ENCODE measurements at places on chromosomes 7 and 10.

- DNase-seq = no peak
Observed at GRCh38 chr10:43231523-43232078, 35.3 kb downstream of the RASGEF1A start.

DNA sequence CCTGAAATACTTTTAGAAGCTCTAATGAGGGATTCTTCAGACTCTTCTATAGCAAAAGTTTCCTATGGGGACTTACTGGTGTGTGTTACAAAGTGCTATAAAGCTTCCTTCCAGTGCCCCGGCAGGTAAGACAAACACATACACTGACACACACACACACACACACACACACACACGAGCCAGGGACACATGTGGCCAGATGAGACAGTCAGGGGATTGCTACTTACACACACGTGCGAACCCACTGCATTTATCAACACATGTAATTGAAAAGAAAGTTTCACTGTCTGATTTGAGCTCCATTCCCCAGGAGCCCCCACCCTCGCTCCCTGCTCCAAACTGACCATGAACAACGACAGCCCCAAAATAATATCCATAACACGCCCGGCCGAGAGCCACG, 119.8 kb downstream of the PRPF18 start:
- peak; percentile 40 for DNase-seq

DNA sequence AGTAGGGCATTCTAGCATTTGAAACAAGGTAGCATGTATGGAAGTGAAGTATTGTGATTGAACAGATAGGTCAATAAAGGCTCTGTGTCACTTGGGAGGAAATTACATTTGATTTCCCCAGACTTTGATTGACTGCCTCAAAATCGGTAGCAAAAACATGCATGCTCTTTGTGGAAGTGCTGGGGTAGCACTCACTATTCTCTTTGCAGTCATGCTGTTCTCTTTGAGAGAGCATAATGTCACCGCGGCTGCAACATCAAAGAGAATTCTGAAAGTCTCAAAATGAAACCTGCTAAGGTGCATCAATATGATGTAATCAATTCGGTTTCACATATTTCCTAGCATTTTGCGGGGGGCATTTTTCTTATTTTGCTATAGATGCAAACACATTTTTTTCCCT, 64.2 kb downstream of the ARMC3 start:
- no peak for DNase-seq

DNA sequence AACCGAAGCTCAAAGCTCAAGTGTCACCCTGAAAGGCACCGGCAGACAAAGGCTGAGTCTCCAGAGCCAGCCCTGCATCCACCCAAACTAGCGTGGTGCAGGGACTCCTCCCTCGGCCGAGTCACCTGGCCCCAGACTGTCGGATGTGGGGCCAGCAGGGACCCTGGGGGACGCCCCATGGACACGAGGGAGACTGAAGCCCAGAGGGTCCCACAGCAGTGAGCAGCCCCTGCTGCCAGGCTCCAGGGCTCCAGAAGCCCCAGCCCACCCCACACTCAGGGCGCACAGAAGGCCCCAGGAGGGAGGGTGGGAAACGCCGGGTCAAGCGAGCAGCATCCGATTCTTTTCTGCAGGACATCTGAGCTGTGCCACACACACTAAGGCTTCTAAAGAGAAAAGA, 20.2 kb downstream of the GPR146 start:
- DNase-seq = no peak

- DNase-seq = no peak
Observed at GRCh38 chr7:34453150-34453549, 204.9 kb upstream of the NPSR1 start.

DNA sequence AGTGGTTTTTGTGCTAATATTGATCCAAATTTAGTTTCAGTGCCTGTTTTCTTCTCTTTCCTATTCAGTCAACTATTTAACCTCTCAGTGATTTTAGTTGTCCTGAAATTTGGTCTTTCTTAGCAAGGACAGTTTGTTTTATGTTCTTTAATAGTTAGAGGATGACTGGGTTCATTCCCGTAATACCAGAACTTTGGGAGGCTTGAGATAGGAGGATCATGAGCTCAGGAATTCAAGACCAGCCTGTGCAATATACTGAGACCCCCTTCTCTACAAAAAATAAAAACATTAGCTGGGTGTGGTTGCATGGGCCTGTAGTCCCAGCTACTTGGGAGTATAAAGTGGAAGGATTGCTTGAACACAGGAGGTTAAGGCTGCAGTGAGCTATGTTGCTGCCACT, 148.3 kb downstream of the EXOC4 start:
- no peak for DNase-seq

DNA sequence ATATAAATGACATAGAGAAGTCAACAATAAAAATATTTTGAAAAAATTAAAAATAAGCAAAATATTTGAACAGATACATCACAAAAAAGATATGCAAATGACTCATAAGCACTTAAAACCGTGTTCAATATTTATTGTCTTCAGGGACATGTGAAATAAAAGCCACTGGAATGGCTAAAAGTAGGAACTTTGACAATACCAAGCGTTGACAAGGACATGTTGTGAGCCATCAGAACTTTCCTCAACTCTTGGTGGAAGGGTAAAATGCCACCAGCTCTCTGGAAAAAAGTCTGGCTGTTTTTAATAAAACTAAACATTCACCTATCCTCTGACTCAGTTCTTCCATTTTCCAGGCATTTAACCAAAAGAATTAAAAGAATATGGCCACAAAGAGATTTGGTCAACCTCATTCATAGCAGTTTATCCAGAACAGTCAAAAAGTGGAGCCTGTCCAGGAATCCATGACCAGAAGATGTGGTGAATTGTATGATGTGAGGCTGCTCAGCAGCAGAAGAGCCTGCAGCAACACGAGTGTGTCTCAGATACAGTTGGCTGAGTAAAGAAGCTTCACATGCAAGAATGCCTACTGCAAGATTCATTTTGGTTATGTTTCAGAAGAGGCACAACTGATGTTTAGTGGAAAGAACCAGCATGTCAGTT, 7.1 kb upstream of the KLF6 start:
- DNase-seq = no peak

GRCh38 chr10:93859049-93859655, 34.6 kb upstream of the SLC35G1 start:
- peak; percentile 36 for DNase-seq

DNA sequence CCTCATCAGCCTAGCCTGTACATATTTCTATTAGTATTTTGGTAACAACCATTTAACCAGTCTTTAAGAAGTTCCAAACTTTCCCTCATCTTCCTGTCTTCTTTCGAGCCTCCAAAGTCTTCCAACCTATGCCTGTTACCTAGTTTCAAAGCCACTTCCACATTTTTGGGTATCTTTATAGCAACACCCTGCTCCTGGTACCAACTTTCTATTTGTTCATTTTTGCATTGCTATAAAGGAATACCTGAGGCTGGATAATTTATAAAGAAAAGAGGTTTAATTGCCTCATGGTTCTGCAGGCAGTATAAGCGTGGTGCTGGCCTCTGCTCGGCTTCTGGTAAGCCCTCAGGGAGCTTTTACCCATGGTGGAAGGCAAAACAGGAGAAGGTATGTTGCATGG, 578.8 kb upstream of the AUTS2 start:
- no peak for DNase-seq

GRCh38 chr10:121926671-121927317, 1.0 kb downstream of the ATE1 start:
- peak; percentile 56 for DNase-seq

DNA sequence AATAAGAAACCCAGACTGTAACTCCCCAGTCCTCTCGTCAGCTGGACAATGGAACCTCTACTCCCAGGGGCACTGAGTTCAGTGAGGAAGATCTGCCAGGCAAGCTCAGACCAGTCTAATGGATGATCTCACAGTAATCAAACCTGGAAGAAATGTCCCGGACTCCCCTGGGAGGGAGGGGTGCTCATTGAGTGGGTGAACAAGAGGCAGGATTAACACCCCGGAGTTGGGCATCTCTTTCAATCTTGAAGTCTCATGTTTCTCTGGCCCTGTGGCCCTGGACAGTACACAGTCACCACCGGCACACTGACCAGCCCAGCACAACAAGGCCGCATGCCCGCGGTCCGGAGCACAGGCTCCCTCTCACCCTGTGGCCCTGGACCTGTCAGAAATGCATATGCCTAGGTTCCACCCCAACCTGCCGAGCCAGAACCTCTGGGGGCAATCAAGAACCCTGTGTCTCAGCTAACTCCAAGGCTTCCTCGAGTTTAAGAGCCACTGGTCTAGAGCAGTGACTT, 27.8 kb downstream of the CXCL12 start:
- DNase-seq = no peak

DNA sequence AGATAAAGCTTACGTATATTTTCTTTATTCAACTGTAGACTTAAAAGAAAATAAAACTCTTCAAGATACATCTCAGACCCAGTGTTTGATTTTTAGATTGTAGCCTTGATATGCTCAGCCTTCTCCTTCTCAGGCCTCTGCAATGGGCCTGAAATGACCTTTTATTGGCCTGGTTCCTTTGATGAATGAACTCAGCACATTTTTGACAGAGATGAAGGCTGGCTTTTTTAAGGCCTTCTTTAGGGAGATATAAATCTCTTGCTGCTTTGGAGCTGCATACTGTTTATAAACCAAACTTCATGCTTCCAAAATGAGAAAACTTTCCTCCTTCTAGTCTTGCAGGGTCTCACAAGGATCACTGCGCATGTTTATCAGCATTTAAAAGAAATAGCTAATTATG, 1049.8 kb downstream of the LRMDA start:
- no peak for DNase-seq

- DNase-seq = no peak
Observed at GRCh38 chr7:24798261-24798660, 41.0 kb upstream of the GSDME start.

DNA sequence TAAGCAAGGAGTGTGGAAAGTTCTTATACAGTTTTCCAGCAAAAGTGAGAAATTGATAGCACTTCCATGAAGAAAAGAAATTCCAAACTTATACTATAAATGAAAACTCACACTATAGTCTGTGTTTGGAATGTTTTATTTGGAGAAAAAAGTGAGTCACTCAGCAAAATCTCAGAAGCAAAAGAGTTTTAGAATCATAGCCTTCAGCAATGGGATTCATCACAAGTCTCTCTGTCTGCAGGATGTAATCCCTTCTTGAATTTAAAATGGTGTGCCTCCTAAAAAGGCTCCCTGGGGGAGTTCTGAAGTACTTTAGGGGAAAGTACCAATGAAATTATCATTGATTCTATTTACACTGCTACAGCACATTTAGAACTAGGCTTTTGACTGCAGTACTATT, 756.4 kb downstream of the XPNPEP1 start:
- DNase-seq = no peak

GRCh38 chr10:122699796-122700455, at the start of gene C10orf120:
Gene C10orf120, minus strand, starts transcription at chr10:122699846. Its CDS starts 56 bp downstream, at chr10:122699790.
- no peak for DNase-seq

GRCh38 chr7:105680505-105681187, 99.4 kb upstream of the EFCAB10 start:
- DNase-seq = no peak

- DNase-seq = peak; percentile 36
Observed at GRCh38 chr7:101870361-101871062, 53.1 kb downstream of the CUX1 start.

DNA sequence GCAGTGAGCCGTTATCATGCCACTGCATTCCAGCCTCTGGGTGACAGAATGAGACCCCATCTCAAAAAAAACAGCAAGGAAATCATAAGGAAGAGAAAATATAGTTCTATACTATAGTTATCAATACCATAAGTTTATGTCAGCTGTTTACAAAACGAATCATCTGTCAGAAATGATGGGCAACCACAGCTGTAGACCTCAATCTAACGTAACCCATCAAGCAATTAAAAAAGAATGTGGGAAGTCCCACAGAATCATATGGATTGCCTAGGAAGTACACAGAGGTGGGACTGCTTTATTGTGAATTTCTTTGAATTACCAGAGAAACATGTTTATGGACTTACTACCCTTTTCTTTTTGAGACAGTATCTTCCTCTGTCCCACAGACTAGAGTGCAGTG, 6.9 kb downstream of the NRBF2 start:
- no peak for DNase-seq

DNA sequence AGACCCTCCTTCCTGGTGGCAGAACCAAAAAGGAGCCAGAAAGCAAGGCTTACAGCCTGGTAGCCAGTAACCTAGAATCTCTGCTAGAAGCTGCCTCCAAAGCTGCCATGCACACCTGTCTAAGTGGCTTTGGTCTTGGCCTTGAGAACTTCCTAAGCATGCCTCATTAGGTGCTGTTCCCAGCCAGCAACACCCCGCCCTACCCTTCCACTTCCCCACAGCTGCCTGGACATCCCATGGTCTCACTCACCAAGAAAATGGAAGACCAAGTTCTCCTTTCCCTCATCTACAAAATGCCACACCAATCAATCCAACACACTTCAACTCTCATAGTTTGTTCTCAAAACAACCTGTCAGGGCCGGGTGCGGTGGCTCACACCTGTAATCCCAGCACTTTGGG, 4.2 kb downstream of the PSAP start:
- DNase-seq = no peak

DNA sequence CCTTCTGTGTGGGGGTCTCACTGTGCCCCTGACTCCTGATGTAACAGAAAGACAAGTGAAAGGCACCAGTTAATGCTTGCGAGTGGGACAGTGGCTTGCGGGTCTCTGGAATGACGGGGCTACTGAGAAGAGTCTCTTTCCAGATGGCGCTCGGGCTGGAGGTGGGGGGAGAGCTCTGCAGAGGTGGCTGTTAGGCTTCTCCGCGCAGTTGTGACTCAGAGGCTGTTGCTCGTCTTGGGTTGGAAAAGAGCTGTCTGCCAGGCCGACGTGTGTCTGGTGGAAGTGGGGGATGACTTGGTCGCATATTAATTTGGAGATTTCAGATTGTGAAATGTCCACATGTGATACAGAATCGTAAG, 27.9 kb upstream of the SH2B2 start:
- DNase-seq = no peak

GRCh38 chr7:31051598-31052486, at the start of gene ADCYAP1R1:
Gene ADCYAP1R1, plus strand, starts transcription at chr7:31052308. Its CDS starts 10,957 bp downstream, at chr7:31063265.
- DNase-seq = peak; percentile 27

DNA sequence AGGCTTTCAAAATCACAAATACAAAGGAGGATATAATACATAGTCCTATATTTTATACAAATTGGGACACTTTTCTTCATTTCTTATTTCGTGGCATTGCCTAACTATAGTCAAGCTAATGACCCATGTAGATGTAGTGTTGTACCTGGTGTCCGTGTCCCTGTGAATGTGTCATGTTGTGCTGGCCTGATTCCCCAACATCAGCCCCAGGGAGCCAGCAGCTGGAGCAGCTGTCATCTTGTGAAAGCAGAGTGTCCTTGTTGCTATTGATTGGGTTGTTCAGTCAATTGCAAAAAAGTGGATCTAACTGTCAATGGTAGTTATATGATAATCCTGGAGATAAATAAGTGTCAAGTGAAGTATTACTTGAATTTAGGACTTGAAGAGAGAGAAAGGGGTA, 86.3 kb downstream of the KAT6B start:
- DNase-seq = no peak

Data from small intestine (tissue), 16 donors.